H9 (cell line): ENCODE measurements at places on chromosomes 5 and 9. TPM values are rescaled to one million over a fixed set of nuclear protein-coding genes. Genes with fewer than 3 reads are reported as not detected.
A peak's percentile ranks its signal among the peaks of the same experiment; 100 is the strongest.

ADAMTS16 gene
- total RNA-seq, result 4.5 and 4.6 TPM in 2 replicates

C1QTNF2 gene
- total RNA-seq, result 0.53 and 0.59 TPM in 2 replicates

FAXDC2 gene
- 3.0 and 3.2 TPM in 2 replicates for total RNA-seq

TMEM252 gene
- total RNA-seq, result not detected in 2 replicates

FRMD3 gene
- total RNA-seq, result 0.48 and 0.55 TPM in 2 replicates

ABCA2 gene
- 15.2 and 22.4 TPM in 2 replicates for total RNA-seq

PIK3R1 gene
- total RNA-seq, result 10.6 and 11.3 TPM in 2 replicates

KLF4 gene
- total RNA-seq, result 6.2 and 7.1 TPM in 2 replicates

- no peaks in the 10 kb centered on the region for H3K27me3 ChIP-seq
- DNase-seq, result peak; percentile 68
- H3K36me3 ChIP-seq, result no peaks in the 10 kb centered on the region
- no peaks in the 10 kb centered on the region for H3K4me1 ChIP-seq
Measured at GRCh38 chr5:146048994-146049703, 56.2 kb downstream of the PLAC8L1 start.

GRCh38 chr5:139272471-139273321, 20.8 kb upstream of the MATR3 start:
- H3K4me3 ChIP-seq, result peak overlapping the region; percentile 98
- peaks cover 32% of the 10 kb centered on the region for H3K36me3 ChIP-seq
- no peak for DNase-seq
- H3K27ac ChIP-seq, result no peak overlapping the region
- H3K27me3 ChIP-seq, result no peaks in the 10 kb centered on the region

GRCh38 chr9:75612205-75612604, 278.3 kb upstream of the PCSK5 start:
- no peaks in the 10 kb centered on the region for H3K36me3 ChIP-seq
- no peaks in the 10 kb centered on the region; the same call in 1 of the 2 replicates for H3K4me1 ChIP-seq
- no peak overlapping the region for H3K4me3 ChIP-seq

GRCh38 chr5:23012842-23013241, 159.7 kb upstream of the CDH12 start:
- H3K4me1 ChIP-seq, result no peaks in the 10 kb centered on the region
- no peaks in the 10 kb centered on the region for H3K27me3 ChIP-seq
- no peak for DNase-seq

GRCh38 chr5:175861337-175862130, 9.8 kb upstream of the CPLX2 start:
- no peak overlapping the region for H3K27ac ChIP-seq
- no peaks in the 10 kb centered on the region for H3K27me3 ChIP-seq
- DNase-seq, result no peak
- no peak overlapping the region for H3K4me3 ChIP-seq
- H3K4me1 ChIP-seq, result peaks cover 5% of the 10 kb centered on the region; the same call in 1 of the 2 replicates
- H3K36me3 ChIP-seq, result no peaks in the 10 kb centered on the region

DNA sequence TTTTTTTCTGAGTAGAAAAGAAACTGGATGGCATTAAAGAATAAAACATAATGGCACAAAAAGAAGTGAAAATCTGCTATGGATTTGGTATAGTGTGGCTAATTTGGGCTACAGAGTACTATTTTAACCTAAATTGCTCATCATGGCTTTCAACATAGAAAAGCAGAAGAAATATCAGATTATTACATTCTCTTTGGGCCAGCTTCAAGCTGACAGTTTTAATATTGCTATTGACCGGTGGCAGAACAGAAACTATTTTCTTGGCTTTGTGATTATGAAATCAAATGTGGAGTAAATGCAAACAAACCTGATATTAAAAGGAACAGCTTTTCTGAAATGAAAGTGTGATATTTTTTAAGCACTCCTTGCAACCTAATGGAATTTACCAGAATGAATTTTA, 301.5 kb downstream of the EPB41L4A start:
- H3K27ac ChIP-seq, result no peak overlapping the region
- H3K36me3 ChIP-seq, result no peaks in the 10 kb centered on the region
- DNase-seq, result no peak
- H3K4me1 ChIP-seq, result no peaks in the 10 kb centered on the region
- no peaks in the 10 kb centered on the region for H3K27me3 ChIP-seq

DNA sequence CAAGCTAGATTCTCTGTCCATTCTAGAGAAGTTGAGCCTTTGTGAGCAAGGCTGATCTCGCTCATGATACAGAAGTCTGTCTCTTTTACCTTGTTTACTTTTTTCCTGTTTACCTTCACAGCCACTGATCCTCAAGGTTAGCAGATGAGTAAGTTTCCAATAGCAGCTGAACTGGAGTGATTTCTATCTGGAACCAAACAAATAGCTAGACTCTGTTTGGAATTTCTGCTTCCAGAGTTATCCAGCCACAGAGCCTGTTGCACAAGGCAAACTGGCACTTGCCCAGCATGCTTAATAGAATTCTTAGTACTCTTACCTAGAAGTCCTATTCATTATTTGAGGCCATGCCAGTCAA, 12.8 kb upstream of the PANK3 start:
- H3K4me1 ChIP-seq, result no peaks in the 10 kb centered on the region
- no peak overlapping the region for H3K27ac ChIP-seq
- DNase-seq, result no peak
- no peaks in the 10 kb centered on the region for H3K27me3 ChIP-seq

DNA sequence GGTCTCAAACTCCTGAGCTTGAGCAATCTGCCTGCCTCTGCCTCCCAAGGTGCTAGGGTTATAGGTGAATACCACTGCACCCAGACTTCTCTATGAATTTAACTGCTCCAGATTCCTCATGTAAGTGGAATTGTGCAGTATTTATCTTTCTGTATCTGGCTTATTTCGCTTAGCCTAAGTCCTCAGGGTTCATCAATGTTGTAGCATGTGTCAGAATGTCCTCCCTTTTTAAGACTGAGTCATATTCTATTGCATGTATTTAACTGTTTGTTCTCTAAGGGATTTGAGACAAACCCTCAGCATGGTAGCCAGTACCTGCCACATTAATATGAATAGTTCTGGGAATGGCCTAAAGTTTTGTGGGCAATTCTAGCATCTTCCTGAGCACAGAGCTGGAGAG, 53.9 kb upstream of the TUT7 start:
- H3K4me3 ChIP-seq, result no peak overlapping the region
- no peaks in the 10 kb centered on the region for H3K36me3 ChIP-seq
- H3K27ac ChIP-seq, result no peak overlapping the region

GRCh38 chr9:32399110-32399815, 14.8 kb downstream of the ACO1 start:
- H3K4me1 ChIP-seq, result peaks cover 4% of the 10 kb centered on the region
- no peak overlapping the region for H3K27ac ChIP-seq
- H3K27me3 ChIP-seq, result peaks cover 1% of the 10 kb centered on the region; the same call in 1 of the 2 replicates
- DNase-seq, result no peak

DNA sequence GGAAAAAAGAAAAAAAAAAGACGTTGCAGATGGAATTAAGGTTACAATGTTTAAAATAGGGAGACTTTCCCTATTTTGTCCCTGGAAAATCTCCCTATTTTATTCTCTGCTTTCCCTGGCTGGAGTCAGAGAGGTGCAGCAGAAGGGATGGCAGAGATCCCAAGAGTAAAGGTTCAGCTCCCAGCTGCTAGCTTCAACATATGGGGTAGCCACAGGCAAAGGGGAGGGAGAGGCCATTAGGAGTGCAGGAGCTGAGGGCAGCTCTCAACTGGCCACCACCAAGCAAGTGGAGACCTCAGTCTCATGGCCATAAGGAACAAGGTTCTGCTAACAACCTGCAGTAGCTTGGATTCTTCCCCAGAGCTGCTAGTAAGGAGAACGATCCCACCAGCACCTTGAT, 367.0 kb upstream of the DAP start:
- no peaks in the 10 kb centered on the region for H3K27me3 ChIP-seq
- H3K36me3 ChIP-seq, result no peaks in the 10 kb centered on the region
- no peak for DNase-seq
- H3K4me1 ChIP-seq, result no peaks in the 10 kb centered on the region
- no peak overlapping the region for H3K4me3 ChIP-seq
- no peak overlapping the region for H3K27ac ChIP-seq

DNA sequence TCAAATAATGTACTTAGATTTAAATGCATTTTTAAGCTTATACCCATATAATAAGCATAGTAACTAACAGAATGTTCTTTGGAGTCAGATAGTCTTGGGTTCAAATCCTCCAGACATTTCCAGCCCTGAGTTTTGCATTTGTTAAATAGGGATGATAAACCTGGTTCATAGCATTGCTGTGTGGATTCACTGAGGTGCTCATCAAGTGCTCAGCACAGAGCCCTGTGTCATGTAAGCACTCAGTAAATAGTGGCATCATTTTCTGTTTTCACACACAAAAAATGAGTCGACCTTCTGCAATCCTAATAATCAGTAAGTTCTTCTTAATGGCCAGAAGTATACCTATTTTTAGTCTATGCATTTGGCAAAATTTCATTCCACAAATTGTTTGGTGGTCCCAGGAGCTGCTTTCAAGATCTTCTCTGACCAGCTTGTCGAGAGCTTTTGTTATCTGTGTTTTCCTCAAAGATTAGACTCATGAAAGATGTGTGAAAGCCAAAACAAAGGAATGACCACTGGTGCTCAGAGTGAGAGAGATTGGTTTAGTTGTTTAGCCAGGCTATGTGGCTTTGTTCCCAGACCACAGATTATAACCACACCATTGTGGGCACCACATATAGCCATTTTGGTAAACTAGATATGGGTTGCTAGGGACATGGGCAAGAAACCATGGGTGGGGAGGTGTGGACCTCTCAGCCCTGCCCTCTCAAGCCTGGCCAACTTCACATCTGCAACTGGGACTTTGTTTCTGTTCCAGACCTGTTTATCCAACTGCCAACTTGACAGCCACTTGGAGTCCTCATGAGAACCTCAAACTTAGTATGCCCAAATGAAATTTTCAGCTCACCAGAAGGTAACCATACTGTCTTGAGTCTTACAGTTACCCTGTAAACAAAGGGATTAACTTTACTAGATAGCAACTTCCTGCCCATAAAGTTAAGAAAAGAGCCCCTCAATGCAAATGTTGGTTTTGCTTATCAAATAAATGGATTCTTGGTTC, 45.0 kb downstream of the DOCK8 start:
- H3K27me3 ChIP-seq, result no peaks in the 10 kb centered on the region
- H3K4me1 ChIP-seq, result no peaks in the 10 kb centered on the region; the same call in 1 of the 2 replicates
- H3K36me3 ChIP-seq, result no peaks in the 10 kb centered on the region; the same call in 2 of the 3 replicates

DNA sequence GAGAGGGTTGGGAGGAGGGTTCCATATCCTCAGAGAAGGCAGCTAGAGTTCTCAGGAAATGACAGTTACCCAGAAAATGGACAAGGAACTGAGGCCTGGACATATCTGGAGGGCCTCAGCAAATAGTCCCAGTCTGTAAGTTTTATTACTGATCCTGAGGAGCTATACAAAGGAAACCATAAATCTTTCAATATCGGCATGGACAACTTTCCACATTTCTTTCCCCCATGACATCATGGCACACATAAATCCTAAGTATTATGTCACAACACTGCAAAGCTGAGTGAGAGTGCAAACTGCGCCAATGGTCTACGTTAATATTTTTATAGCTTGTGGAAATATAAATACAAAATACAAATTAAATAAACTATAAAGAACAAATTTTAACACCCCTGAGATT, 1356.2 kb upstream of the C9orf72 start:
- no peaks in the 10 kb centered on the region for H3K36me3 ChIP-seq
- H3K4me1 ChIP-seq, result peaks cover 4% of the 10 kb centered on the region; the same call in 1 of the 2 replicates
- no peak overlapping the region for H3K4me3 ChIP-seq
- no peak for DNase-seq
- no peaks in the 10 kb centered on the region for H3K27me3 ChIP-seq

- H3K27me3 ChIP-seq, result no peaks in the 10 kb centered on the region
- no peak overlapping the region for H3K4me3 ChIP-seq
- H3K27ac ChIP-seq, result no peak overlapping the region
Measured at GRCh38 chr5:126486332-126486731, 63.1 kb downstream of the GRAMD2B start.

- H3K27ac ChIP-seq, result no peak overlapping the region
- H3K4me3 ChIP-seq, result no peak overlapping the region
- no peaks in the 10 kb centered on the region for H3K27me3 ChIP-seq
- no peaks in the 10 kb centered on the region for H3K4me1 ChIP-seq
Measured at GRCh38 chr5:68433526-68433922, 218.0 kb downstream of the PIK3R1 start.

GRCh38 chr5:33827885-33828284, 63.9 kb downstream of the ADAMTS12 start:
- no peaks in the 10 kb centered on the region for H3K27me3 ChIP-seq
- no peak overlapping the region for H3K27ac ChIP-seq
- H3K4me3 ChIP-seq, result no peak overlapping the region
- no peaks in the 10 kb centered on the region for H3K36me3 ChIP-seq

DNA sequence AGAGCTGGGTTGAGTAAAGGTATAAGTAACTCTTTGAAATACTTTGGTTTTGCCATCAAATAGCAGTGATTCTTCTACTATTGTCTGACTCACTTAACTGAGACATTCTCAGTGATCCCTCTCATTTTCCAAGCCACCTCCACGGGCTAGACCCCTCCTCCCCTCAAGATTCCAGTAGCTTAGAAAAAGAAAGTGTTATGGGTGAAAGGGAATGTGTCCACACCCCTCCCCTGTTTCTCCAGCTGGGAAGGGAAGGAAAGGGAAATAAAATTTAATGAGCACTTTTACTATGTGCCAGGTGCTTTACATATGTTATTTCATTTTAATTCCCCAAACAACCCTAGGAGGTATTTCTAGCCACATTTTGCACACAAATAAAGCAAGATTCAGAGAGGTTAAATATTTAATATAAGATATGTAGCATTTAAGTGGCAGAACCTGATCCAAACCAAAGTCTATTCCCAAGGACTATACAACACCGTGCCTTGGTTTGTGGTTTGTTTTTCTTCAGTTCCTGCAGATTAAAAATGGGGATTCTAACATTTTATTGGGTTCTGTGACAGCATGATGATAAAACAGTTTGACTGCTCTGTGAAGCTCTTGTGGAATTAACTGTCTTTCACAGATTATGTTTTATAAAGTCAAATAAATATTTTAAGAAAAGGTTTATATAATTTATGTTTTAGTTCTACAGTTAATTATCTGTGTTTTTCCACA, 135.9 kb downstream of the ZSWIM6 start:
- no peak overlapping the region for H3K27ac ChIP-seq
- no peak for DNase-seq
- H3K4me1 ChIP-seq, result peaks cover 4% of the 10 kb centered on the region
- no peak overlapping the region for H3K4me3 ChIP-seq
- H3K27me3 ChIP-seq, result no peaks in the 10 kb centered on the region
- peaks cover 13% of the 10 kb centered on the region for H3K36me3 ChIP-seq

- H3K4me1 ChIP-seq, result no peaks in the 10 kb centered on the region
- no peak overlapping the region for H3K27ac ChIP-seq
- DNase-seq, result no peak
- no peaks in the 10 kb centered on the region for H3K27me3 ChIP-seq
- H3K36me3 ChIP-seq, result peaks cover 5% of the 10 kb centered on the region
- H3K4me3 ChIP-seq, result no peak overlapping the region
Measured at GRCh38 chr9:130956636-130957450, 17.8 kb upstream of the FIBCD1 start.
